ENCODE measurements at places on chromosomes 16 and 17. TPM values are rescaled to one million over a fixed set of nuclear protein-coding genes. Genes with fewer than 3 reads are reported as not detected.

Gene KPNA2
- polyA plus RNA-seq, result 25.2 TPM

DNA sequence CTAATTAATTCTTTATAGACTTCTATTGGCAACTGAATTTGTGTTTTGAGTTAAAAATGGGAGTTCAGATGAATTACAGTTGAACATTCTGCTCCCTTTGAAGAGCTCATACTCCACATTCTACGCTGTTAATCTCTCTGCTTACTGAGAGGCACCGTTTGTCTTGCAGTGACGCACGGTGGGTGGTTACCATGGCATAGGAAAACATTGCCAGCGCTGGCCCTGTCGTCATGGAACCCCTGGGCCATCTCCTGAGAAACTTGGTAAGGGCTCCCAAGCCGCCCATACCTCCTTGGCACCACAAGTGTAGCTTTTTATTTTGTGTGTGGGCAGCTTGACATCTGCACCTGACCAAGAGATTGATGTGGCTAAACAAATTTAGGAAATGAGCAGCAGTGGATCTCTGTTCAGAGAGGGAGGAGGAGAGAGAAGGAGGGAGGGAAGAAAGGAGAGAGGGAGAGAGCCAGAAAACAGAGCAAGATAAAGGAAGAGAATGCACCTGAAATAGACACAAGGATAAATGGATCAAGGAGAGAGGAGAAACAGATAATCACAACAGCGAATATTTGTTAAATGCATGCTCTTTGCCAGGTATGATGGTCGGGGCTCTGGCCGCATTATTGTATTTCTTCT lies 398.5 kb downstream of the HAPSTR1 start:
- peak; percentile 46 for DNase-seq

- no peak for DNase-seq
These were observed 12.2 kb upstream of the CLEC18C start for GRCh38 chr16:70161350-70161749.

GRCh38 chr17:63649813-63650212 lies 27.6 kb downstream of the MAP3K3 start:
- DNase-seq, result no peak

GRCh38 chr16:47699106-47699505 lies 238.0 kb downstream of the PHKB start:
- DNase-seq, result no peak
